ENCODE measurements at places on chromosomes 7 and 10.

GRCh38 chr10:76119036-76119435, 687.6 kb downstream of the LRMDA start:
- no peak for DNase-seq

GRCh38 chr7:111749625-111750024, 187.3 kb upstream of the IMMP2L start:
- no peak for DNase-seq

DNA sequence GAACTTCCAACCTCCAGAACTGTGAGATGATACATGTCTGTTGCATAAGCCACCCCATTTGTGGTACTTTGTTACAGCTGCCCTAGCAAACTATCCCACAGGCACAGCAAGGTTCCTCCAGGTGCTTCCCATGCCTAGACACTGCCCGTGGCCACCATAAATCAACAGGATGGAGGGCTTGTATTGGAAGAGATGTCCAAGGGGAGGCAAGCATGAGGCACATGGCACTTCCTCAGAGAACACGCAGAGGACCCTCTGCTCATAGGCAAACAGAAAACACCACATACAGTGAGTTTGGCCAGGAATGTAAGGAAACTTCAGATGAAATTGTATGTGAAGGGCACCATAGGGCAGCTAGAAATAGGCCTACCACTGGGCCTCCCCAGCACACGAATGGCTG, 291.1 kb downstream of the GRID1 start:
- DNase-seq = peak; percentile 51

GRCh38 chr7:100220586-100221230, 959 bp downstream of the PVRIG start:
- DNase-seq = no peak

GRCh38 chr7:33009734-33010133, 52.5 kb downstream of the FKBP9 start:
- DNase-seq = no peak

GRCh38 chr7:124810605-124811004, 45.0 kb upstream of the GPR37 start:
- no peak for DNase-seq

GRCh38 chr10:47325303-47326291, 3.3 kb downstream of the GDF2 start:
- no peak for DNase-seq

GRCh38 chr10:75429159-75429827, 2.1 kb upstream of the LRMDA start:
- DNase-seq = no peak

GRCh38 chr7:107690611-107691010, 30.0 kb downstream of the SLC26A4 start:
- DNase-seq = no peak

GRCh38 chr7:24883622-24884013, 96.4 kb downstream of the OSBPL3 start:
- no peak for DNase-seq

GRCh38 chr7:124856299-124856888, 73.2 kb downstream of the POT1 start:
- DNase-seq = no peak

DNA sequence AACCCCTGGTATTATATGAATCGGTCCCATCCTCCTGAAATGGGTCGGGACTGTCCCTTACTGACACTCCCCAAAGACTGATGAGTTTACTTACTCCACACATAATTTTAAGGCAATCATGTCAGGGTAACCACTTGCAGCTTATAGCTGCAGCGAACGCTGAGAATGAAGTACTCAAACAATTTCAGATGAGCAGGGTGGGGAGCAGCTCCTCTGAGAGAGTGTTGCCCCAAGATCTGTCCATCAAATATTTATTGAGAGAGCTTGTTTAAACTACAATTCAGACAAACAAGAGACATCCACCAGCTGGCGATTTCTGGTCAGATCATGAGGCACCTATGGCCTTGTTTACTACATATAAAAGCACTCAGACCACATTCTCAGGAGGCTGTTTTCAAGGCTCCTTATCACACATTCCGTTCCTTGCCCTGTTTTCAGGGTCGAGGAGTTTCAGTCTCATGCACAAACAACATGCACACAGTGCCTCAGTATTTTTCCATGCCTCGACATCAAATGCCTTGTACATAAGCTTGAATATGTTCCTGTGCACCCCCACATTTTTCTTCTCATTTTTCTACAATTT, 80.1 kb downstream of the THSD7A start:
- no peak for DNase-seq

- DNase-seq = no peak
Observed at GRCh38 chr7:30988351-30989005, 24.7 kb downstream of the GHRHR start.

DNA sequence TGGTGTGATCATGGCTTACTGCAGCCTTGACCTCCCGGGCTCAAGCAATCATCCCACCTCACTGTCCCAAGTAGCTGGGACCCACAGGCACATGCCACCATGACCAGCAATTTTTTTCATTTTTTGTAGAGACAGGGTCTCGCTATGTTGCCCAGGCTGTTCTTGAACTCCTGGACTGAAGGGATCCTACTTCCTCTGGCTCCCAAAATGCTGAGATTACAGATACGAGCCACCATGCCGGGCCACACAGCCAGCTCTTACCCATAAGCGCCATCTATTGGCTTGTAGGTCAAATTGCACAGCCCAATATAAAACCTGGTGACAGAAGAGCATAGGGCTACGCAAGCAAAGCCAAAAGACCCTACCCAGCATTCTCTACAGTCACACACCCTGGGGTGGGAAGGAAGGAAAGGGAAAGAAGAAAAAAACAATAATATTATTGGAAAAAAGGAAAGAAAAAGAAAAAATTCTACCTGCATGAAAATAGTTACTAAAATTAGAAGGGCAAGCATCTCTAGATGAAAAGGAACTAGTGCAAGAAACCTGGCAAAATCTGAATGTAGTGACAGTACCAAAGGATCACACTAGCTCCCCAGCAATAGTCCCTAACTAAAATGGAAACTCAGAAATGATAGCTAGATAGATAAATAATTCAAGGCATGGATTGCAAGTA, 29.4 kb upstream of the AMPH start:
- DNase-seq = no peak

GRCh38 chr10:107653832-107654287, 489.4 kb upstream of the SORCS1 start:
- DNase-seq = no peak

GRCh38 chr7:82593780-82594179, 150.2 kb upstream of the CACNA2D1 start:
- DNase-seq = no peak

GRCh38 chr10:60189861-60190475, 199.7 kb downstream of the ANK3 start:
- DNase-seq = no peak

DNA sequence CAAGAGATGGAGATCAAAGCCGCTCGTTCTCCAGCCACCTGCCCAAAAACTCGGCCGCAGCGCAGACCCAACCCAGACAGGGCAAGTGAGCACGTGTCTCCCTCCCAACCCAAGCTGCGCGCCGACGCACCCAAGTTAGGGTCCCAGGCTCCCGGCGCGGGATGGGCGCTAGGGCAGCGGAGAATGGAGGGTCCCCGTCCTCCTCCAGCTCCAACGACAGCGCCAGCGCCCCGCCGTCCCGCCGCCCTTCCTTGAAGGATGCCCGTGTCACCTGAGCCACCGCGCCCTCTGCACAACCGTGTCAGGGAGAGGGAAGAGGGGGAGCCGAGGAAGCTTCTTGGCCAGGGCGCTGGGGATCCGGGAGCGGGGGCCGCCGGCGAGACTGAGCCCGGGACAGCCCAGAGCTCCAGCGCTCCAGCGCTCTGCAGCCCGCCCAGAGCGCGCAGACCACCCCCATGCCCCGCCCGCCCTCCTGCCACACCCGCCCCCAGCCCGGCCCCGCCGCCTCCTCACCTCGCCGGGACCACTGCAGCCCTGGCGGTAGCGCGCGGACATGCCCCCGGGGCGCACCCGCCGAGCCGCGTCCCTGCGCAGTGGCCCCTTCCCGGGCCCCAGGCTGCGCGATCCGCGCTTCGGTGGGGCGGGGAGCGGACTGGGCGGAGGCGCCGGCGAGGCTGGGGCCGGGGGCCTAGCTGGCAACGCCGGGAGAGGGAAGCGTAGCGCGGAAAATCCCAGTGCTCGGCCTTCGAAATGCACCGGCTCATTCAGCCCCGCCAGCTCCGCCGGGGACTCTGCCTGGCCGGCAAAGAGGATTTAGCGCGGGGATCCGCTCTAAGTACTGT, at the start of gene SLC16A12:
TSS of gene SLC16A12 (minus strand) at position 424 of the 842 bp plus-strand sequence. CDS start 73,016 bp downstream, outside the sequence.
- DNase-seq = peak; percentile 86

GRCh38 chr10:28915989-28916588, 238.8 kb downstream of the BAMBI start:
- no peak for DNase-seq

DNA sequence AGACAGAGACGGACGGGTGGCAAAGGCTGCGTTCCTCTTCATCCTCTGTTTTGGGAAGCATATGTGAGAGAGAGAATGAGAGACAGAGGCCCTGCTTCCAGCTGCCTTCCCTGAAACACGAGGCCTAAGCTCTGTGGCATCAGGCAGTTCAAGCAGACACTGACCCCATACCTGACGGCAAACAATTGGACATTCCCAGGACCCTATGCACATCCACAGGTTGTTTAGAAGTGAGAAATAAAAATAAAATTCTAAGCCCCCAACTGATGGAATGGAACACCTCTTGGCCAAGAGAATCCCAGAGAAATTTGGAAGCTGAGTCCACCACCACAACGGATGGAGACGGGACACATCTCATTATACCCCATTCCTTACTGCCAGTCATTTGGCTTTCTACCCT, 105.3 kb downstream of the CPXM2 start:
- peak; percentile 42 for DNase-seq

DNA sequence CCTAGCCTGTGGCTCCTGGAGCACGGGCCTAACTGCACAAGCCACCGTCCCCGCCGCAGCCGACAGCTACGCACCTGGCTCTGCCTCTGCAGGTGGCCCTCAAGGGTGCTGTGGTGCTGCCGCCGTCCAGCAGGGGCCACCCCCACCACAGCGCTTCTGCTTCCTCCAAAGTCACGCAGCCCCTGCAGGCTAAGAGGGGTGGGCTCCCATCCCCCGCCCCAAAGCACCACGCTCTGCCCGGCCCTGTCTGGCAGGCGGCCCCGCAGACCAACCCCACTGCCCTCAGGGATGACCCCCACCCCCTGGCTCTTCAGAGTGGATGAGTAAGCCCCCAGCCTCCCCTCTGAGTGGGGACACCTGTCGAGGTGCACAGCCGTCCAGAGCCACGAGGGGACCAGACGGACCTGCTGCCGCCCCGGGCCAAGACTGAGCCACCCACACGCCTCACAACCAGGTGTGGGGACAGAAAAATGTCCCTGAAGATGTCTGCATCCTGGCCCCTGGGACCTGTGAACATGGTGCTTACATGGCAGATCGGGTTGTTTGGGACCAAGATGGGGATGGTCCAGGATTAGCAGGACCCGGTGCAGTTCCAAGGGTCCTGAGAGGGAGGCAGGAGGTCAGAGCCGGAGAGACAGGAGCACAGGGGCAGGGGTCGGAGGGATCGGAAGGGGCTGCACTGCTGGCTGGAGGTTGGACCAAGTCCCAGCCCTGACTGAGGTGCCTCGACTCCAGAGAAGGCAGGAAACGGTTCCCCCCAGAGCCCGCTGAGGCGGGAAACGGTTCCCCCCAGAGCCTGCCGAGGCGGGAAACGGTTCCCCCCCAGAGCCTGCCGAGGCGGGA, 9.0 kb upstream of the ADAP1 start:
- DNase-seq = no peak

- no peak for DNase-seq
Observed at GRCh38 chr7:85328456-85328998, 141.7 kb upstream of the SEMA3D start.

DNA sequence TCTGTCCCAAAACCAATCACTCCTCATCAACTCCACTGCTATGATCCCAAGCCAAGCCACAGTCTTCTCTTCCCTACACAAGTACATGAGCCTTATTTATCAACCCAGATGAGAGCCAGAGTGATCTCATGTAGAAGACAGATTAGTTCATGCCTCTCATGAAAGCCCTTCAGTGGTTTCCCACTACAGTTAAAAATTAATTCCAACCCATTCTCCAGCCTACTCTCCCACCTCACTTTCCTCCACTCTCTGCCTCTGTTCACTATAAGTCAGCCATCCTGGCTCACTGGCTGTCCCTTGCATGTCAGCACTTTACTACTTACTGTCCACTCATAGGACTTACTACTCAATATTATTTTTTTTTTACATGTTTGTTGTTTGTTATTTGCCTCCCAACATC, 67.3 kb downstream of the CACUL1 start:
- DNase-seq = no peak

DNA sequence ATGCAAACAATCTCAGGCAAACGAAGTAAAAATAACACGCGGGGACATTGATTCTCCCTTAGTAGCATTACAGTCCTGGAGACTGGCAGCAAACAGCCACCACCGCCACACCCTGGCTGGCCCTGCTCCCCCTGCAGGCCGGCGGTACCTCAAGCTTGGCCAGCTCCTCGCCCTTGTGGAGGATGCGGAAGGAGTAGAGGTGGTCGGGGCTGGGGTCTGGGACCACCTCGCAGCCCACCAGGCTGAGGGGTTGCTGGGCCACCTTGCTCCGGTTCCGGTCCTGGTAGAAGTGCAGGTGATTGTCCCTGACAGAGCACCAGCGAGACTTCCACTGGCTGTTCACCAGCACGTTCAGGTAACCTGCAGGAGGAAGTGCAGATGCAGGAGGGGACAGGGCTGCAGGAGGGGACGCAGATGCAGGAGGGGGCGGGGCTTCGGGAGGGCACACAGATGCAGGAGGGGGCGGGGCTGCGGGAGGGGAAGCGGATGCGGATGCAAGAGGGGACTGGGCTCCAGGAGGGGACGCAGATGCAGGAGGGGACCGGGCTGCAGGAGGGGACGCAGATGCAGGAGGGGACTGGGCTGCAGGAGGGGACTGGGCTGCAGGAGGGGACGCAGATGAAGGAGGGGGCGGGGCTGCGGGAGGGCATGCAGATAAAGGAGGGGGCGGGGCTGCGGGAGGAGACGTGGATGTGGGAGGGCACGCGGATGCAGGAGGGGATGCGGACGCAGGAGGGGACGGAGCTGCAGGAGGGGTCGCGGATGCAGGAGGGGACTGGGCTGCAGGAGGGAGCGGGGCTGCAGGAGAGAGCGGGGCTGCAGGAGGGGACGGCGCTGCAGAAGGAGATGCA, 65.7 kb downstream of the VWA2 start:
- no peak for DNase-seq

GRCh38 chr7:132117181-132117580, 459.1 kb downstream of the PLXNA4 start:
- no peak for DNase-seq

DNA sequence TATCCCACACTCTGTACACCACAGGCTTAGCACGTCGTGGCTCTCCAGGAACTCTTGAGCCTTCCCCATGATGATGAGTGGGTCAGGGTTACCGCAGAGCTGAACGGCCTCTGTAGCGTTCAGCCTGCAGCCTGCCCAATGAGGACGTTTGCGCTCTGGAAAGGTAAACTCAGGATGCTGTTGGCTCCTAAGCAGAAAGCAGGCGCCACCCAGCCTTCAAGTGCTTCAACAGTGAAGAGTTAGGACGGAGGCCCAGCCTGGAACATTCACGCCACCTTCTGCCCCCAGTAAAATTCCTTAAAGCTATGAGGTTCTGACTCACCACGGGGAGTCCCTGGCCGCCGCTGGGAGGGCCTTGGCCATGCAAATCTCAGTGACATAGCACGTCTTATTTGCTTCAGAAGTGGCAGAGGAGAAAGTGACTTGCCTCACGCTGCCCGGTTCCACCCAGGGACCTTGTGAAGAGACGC, 161.5 kb upstream of the SH2B2 start:
- peak; percentile 87 for DNase-seq

Measured in osteocyte (in vitro differentiated cells).